ENCODE measurements at places on chromosomes 3 and 15.

- no peak for DNase-seq
These were observed 109.3 kb downstream of the SHQ1 start for GRCh38 chr3:72738752-72739530.

DNA sequence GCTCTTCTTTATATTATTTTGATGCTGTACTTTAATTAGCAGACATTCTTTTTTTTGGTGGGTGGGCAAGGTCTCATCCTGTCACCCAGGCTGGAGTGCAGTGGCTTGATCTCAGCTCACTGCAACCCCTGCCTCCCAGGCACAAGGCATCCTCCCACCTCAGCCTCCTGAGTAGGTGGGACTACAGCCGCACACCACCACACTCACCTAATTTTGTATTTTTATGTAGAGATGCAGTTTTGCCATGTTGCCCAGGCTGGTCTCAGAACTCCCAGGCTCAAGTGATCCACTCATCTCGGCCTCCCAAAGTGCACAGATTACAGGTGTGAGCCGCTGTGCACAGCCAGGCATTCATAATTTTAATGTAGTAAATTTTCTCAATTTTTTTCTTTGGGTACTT lies 608.1 kb downstream of the ZNF385D start:
- no peak for DNase-seq

- DNase-seq: peak; percentile 73
These were observed 398.3 kb upstream of the ATP10A start for GRCh38 chr15:26261413-26261812.

- DNase-seq: no peak
These were observed 112.1 kb downstream of the SLCO3A1 start for GRCh38 chr15:91965501-91966193.

GRCh38 chr3:12859840-12860239 lies 18.5 kb upstream of the RPL32 start:
- DNase-seq: no peak

DNA sequence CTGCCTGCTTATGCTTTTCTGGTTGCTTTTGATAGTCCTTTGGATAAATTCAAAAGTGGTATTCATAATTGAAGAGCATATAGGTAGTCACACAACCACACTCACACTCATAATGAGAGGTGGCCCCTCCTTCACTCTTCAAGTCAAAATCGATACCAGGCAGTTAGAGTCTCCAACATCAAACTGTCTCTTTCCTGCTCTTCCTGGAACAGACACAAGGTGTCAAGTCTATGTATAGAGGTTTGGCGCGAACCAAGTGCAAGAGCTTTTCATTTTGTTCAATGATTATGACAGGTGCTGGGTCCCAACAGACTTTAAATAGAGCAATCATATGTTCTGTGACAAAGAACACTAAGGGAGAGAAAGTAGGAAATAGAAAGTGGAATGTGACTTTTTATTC lies 29.9 kb upstream of the RGMA start:
- no peak for DNase-seq

GRCh38 chr15:51425517-51426040 lies 84.1 kb downstream of the GLDN start:
- DNase-seq: no peak

GRCh38 chr3:174869448-174869847 lies 10.3 kb downstream of the NAALADL2 start:
- no peak for DNase-seq

- no peak for DNase-seq
These were observed 257.5 kb upstream of the LRTM1 start for GRCh38 chr3:55185380-55185779.

GRCh38 chr3:61741551-61741950 lies 180.2 kb downstream of the PTPRG start:
- no peak for DNase-seq

DNA sequence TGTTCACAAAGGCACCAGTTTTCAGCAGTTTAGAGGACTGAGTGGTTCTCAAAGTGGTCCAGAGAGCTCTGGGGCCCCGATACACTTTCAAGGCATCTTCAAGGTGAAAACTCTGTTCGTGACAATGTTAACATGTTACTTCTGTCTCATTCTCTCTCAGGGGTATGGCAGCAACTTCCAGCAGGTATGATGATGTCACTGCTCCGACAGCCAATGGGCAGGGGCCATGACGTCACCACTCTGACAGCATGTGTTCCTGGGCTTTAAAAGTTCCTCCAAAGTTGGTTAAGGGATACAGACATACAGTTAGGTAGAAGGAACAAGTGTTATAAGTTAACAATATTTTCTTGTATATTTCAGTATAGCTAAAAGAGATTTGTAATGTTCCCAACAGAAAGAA lies 87.9 kb downstream of the KLF15 start:
- no peak for DNase-seq

GRCh38 chr3:4856986-4857385 lies 122.3 kb upstream of the BHLHE40 start:
- no peak for DNase-seq

DNA sequence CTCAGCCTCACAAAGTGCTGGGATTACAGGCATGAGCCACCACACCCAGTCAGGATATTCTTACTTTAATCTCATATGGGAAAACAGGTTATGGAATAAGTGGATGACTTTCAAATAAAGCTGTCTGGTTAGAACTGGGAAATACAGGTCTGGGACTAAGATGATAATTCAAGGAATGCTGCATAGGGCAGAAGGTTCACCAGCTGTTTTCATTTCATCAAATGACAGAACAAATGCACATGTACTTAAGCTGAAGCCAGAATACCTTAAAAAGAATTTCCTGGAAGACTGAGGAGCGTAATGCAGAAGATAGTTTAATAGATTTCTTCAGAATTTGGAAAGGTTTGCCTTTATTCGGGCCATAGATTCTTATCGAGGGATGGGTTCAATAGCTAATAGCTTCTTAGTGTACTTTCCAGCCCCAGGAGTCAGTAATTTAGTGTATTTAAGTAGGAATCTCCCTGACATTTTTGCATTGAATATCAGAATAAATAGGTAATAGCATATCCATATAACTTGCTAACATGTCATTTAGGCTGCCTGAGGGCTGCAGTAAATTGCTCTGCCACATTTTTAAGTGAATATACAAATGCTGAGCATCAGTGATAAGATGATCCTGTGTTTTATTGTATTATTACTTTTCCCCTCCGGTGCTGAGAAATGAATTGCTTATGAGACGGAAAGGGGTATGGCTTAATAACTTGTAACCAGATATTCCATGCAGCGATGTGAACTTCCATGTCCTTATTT lies 40.3 kb upstream of the ZNF770 start:
- DNase-seq: no peak

DNA sequence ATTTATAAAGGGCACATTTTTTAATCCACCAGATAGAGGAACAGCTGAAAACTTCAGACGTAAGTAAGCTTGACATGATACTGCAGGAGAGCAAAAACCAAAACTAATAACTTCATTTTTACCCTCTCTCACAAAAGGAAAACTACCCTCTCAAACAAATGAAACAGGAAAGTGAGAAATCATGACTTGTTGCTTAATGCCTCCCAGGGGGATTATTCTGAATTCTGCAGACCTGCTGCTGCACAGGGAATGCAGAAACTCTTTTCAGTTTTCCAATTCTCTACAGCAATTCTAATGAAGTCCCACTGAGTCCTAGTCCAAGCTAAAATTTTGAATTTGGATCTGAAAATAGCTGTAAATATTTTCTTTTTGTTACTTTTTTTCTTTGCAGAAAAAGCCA lies 637.1 kb upstream of the CCDC54 start:
- no peak for DNase-seq

GRCh38 chr15:51856714-51857380 lies 27.4 kb downstream of the TMOD3 start:
- DNase-seq: no peak

- DNase-seq: peak; percentile 93
These were observed 133.6 kb downstream of the CD47 start for GRCh38 chr3:107956991-107957900.

DNA sequence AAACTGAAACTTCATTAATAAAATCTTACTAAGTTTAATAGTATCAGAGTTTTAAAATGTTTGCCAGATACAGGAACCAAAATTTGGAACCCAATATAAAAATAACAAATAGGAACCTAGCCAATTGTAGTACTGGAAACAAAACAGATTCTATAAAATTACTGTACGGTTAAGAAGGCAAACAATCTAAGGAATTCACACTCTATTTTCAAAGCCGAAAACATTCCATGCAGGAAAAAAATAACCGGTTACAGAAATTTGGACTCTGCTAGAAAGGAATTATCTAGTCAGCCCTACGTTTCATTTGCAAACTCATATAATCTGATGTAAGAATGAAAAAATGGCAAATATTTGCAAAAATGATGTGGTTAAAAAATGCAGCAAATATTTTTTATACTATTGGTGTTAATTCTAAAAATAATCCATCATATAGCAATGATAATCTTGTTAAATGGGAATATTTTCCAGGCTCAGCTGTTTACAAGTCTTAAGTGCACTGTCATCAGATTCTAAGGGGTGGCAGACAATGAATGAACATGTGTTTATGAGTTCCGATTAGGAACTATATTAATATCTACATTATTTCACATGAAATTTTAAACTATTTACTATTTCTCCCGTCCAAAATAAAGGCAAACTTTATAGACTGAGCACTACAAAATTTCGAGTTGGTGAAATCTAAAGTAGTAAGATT lies 58.1 kb downstream of the DCBLD2 start:
- no peak for DNase-seq

DNA sequence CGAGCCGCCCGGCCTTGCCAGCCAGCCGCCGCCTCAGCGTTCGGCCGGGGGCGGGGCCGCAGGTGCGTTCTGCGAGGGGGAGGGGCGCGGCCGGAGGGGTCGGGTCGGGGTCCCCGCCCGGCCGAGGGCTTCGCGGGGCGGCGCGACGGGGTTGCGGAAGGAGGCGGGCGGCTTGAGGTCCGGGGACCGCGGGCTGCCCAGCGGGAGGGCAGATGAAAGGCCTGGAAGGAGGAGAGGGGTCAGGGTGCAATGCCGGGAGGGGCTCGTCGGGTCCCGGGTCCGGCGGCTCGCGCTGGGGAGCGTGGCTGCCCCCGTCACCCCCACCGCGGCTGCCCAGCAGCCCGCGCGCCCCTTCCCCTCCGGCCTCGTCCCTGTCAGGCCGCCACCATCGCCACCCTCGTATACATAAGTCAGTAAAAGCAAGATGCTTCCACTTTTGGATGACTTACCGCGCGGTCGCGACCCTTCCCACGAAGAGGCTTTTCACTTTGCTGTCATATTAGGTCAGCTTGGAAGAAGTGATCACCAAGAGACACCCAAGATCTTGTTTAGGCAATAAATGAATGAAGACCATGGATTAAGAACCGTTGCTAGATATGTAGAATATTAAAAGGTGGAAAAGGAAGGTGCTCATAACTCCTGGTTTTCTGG lies 620 bp upstream of the ANP32A start:
- no peak for DNase-seq

GRCh38 chr15:62426387-62426956 lies 261.4 kb upstream of the C2CD4B start:
- DNase-seq: no peak

DNA sequence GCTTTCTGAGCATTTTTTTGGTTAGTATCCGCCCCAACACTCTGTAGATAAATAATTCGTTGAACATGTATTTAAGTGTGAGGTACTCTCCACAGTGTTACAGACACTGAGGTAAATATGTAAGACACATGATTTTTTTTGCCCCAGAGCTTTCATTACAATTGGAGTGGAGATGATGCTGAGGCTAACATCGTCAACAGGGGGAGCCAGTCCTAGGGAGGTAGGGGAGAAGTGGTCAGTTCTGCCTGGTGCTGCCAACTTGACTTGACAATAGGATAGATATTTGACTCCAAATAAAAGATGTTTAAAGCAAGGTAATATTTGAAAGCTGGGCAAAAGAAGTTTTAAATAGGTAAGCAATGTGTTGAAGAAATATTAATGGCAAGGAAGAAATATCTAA lies 295.7 kb downstream of the UNC13C start:
- no peak for DNase-seq

- DNase-seq: no peak
These were observed 1.4 kb upstream of the CAMK2N2 start for GRCh38 chr3:184262764-184263179.

DNA sequence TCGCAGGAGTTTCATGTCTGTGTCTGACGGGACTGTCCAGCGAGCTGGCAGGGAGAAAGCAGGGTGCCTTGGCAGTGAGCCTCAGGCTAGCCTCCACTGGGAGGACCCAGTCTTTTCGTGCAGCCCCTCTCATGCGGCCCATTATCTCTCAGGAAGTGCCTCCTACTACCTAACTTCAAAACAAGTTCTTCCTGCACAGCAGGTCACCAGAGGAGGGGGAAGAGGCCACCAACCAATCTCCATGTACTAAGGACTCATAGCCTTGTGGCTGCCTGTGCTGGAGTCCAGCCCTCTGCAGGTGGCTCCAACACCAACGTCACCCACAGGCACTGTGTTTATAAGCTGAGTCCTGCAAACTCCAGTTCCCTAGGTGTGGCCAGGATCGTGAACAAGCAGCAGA lies 4.8 kb downstream of the VIPR1 start:
- no peak for DNase-seq

- DNase-seq: no peak
These were observed 20.2 kb upstream of the UTS2B start for GRCh38 chr3:191350396-191351090.

- DNase-seq: no peak
These were observed 18.4 kb downstream of the SENP5 start for GRCh38 chr3:196886144-196886543.

GRCh38 chr3:124993466-124993865 lies 58.9 kb upstream of the MUC13 start:
- peak; percentile 73 for DNase-seq

- no peak for DNase-seq
These were observed 29.9 kb upstream of the STT3B start for GRCh38 chr3:31502803-31503221.

DNA sequence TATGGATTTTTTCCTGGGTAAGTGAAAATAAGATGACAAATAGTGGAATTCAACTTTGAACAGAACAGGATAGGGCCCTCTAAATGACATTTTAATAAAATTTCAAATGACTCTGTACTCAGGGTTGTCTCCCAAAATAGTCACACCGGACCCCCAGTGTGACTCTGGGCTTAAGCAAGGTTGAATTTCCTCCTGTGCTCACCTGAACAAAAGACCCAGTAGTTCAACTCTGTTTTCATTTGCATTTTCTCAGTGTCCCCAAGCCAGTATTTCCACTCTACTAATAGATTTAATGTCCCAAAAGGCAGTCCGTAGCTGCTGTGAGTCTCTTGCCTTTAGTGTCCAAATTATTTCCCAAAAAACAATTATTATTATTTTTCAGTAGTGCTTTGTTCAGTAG lies 296.6 kb downstream of the PLOD2 start:
- no peak for DNase-seq

DNA sequence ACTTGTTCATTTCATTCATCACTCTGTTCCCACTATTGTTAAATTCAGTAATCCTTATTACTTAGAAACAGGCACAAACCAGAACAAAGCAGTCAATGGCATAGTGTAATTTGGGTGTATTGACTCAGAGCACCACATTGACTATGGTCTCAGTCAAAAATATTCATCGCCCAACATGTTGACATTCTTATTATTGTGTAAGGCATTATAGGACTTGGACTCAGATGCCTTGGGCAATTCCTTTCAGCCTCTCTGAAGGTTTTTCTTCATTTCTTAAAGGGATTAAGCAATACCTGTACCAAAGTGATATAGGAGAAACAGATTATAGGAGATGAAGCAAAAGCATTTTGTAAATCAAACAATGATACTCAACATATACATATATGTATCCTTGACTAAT lies 114.7 kb upstream of the BHLHE40 start:
- DNase-seq: no peak
